Activated CD4-positive, alpha-beta T cell treated with anti-CD3 and anti-CD28 coated beads for 1 hour (primary cell): ENCODE measurements at places on chromosomes 3 and 15.

DNA sequence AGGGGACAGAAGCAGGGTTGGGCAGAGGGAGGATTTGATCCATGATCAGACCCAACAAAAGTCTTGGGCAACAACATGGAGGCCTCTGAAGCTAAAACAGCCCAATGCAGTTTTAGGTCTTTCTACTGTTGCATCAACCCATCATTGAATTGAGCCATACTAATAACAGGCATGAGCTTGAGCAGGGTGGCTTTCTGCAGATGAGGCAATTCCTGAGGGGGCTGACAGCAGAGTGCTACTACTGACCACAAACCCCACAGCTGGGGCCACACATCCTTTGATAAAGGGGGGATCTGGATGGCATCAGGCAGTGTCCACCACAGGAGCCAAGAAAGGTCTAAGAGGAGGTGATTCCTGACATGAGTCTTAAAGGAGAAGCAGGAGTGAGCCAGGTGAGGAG, 517.0 kb upstream of the PPP2R3A start:
- DNase-seq, result no peak

DNA sequence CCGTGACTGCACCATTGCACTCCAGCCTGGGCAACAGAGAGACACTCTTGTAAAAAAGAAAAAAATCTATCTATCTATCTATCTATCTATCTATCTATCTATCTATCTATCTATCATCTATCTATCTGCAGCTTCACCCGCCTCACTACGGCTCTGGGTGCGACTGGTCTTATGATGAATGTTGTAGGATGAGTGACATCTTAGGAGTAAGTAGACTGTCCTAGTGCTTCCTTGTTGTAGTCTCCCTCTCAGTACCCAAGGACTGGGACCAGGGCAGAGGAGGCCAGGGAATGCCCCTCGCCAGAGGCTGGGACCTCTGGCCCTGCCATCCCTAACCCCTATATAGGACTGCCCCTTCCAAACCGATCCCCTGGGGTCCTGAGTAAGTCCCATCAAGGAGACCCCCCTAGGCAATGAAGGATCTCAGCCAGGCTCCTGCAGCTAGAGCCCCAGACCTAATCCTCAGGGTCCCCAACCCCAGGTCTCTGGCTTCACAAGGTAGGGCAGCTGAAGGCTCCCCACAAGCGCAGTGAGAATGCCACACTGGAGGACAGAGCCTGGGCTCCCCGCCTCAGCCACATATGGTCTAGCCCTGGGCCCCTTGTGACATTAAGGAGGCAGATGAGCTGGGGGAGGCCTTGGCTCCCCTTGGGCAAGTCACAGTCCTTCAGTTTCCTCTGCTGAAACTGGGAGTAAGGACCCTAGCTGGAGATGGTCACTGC, 879 bp upstream of the SEC13 start:
- DNase-seq, result no peak

DNA sequence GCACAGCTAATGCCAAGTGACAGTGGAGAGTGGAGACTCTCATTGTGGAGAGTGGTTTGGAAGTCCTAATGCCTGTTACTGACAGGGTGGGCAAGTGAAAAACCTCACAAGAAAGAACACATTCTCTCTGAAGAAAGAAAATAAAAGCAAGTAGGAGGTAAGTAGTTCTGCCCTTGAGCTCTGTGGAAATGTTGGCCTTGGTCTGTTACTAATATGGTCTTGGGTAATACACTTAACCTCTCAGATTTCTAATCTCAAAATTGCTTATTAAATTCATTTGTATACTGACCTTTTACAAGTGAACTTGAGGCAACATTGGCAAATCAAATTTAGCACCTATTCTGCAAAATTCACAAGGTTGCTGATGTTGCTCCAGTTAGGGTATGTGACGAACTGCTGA, 291.6 kb upstream of the CBLB start:
- no peak for DNase-seq

DNA sequence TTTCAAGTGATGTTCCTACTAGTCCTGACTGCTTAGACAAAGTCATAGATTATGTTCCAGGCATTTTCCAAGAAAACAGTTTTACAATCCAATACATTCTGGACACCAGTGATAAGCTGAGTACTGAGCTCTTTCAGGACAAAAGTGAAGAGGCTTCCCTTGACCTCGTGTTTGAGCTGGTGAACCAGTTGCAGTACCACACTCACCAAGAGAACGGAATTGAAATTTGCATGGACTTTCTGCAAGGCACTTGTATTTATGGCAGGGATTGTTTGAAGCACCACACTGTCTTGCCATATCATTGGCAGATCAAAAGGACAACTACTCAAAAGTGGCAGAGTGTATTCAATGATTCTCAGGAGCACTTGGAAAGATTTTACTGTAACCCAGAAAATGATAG, 3.8 kb downstream of the TIPARP start:
- DNase-seq, result no peak

GRCh38 chr3:134448664-134449063, 37.1 kb downstream of the ANAPC13 start:
- DNase-seq, result no peak

GRCh38 chr3:197309528-197310361, 11.3 kb upstream of the DLG1 start:
- DNase-seq, result no peak
